GM23338 (cell line): ENCODE measurements at places on chromosomes 1 and 21.
A peak's percentile ranks its signal among the peaks of the same experiment; 100 is the strongest.

GRCh38 chr21:38308532-38309119 is 51.8 kb downstream of the KCNJ15 start:
- no peak for DNase-seq

GRCh38 chr1:89888480-89889322 is 67.9 kb downstream of the LRRC8D start:
- no peak for DNase-seq

DNA sequence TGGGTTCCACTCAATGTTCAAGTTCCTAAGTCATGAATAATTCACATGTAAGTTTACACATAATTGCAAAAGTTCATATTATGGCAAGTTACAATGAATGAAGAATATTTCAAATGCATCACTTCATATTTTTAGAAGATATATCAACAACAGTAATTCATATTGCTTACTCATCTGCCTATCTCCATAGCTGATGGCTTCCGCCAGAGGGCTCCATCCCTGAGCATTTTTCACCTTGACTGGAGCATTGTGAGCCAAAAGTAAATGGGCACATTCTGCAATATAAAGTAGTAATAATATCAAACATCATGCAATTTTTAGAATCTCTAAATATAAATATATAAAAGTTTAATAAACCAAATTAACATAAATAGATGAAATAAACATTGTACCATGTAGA is 29.8 kb downstream of the ANKRD13C start:
- peak; percentile 26 for DNase-seq

- DNase-seq, result no peak
Measured at GRCh38 chr1:109971559-109971958, 13.0 kb upstream of the AHCYL1 start.

DNA sequence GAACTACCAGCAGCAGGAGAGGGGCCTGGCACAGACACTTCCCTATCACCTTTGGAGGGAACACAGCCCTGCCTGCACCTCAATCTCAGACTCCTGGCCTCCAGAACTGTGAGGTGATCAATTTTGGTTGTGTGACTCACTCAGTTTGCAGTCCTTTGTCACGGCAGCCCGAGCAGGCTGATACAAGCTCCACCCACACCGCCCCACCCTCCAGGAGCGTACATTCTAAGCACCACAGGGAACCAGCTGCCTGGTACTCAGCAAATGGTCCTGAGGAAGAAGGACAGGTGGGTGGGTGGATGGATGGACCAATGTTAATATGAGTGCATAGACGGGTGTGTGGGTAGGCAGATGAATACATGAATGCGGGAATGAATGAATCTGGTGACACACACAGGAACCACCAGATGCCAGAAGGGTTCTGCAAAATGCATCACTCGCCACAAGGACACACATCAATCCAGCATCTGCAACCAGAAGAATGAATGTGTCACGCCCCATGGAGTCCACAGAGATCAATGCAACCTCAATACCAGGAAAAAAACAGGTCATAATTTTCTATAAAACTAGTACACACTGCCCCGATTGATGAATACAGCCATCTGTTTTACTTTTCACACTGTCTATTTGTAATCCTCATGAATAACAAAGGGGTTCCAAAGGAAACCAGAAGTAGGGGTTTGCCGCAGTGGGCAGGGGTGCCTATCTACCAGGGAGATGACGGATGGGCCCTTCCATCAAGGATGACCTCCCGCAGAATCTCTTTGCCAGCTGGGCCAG is 284.5 kb downstream of the NPHP4 start:
- no peak for DNase-seq

DNA sequence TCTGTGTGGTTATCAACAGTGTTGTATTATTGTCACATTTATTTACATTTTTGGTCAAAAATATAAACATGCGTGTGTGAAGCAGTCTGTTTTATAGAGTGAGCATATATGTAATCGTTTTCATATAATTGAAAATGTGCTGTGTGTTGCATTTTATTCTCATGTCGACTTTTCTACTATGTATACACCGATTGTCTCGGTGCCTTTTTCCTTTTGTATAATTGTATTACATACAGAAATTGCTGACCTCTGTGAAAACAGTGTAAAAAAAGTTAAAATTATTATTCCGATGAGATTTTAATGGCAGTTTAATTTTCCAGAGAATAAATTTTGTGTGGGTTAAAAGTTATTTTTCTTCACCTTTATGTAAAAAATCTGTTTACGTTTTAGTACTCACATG is 62.4 kb upstream of the SERTAD4 start:
- DNase-seq, result no peak

- DNase-seq, result no peak
Measured at GRCh38 chr1:165364568-165365133, 8.1 kb upstream of the LMX1A start.

- no peak for DNase-seq
Measured at GRCh38 chr21:42527127-42527488, 13.5 kb downstream of the SLC37A1 start.

- no peak for DNase-seq
Measured at GRCh38 chr1:77438236-77438913, 156.6 kb downstream of the AK5 start.

- DNase-seq, result no peak
Measured at GRCh38 chr1:31733389-31734219, 29.8 kb upstream of the COL16A1 start.

- DNase-seq, result no peak
Measured at GRCh38 chr1:26169198-26169554, 413 bp upstream of the C1orf232 start.

GRCh38 chr1:119885903-119886783 is 10.2 kb downstream of the ADAM30 start:
- peak; percentile 77 for DNase-seq

GRCh38 chr1:7278827-7279765 is 492.0 kb upstream of the VAMP3 start:
- DNase-seq, result no peak

- no peak for DNase-seq
Measured at GRCh38 chr1:150132372-150132771, 17.3 kb upstream of the PLEKHO1 start.

DNA sequence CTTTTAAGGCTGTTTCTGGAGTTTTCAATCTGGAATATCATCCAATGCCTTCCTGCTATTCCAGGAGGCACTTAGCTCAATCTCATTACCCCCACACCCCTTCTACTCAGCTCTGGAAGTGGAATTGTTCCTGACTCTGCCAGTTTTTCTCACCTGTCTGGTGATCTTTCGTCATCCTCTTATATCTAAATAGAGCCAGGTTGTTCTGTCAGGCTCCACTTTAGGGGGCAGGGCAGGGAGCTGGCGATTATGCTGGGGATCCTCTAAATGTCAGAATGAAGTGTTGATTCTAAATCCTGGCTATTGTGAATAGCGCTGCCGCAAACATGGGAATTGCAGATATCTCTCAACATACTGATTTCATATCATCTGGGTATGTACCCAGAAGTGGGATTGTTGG is 63.6 kb upstream of the ETV3 start:
- DNase-seq, result no peak

DNA sequence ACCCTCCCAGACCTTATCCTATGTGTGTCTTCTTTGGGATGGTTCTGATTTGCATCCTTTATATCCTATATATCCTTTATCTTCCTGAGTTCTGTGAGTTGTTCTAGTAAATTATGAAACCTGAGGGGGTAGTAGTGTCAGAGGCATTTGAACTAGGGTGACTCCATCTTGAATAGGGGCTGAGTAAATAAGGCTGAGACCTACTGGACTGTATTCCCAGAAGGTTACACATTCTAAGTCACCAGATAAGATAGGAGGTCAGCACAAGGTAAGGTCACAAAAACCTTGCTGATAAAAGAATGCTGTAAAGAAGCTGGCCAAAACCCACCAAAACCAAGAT is 50.6 kb downstream of the SUSD4 start:
- no peak for DNase-seq

GRCh38 chr1:30692201-30692947 is 31.0 kb downstream of the MATN1 start:
- DNase-seq, result no peak

GRCh38 chr1:53025034-53025768 is 36.8 kb upstream of the PODN start:
- no peak for DNase-seq

GRCh38 chr1:11825131-11825530 is 19.1 kb downstream of the CLCN6 start:
- no peak for DNase-seq

GRCh38 chr1:85330711-85331290 is 54.4 kb upstream of the BCL10 start:
- DNase-seq, result no peak

DNA sequence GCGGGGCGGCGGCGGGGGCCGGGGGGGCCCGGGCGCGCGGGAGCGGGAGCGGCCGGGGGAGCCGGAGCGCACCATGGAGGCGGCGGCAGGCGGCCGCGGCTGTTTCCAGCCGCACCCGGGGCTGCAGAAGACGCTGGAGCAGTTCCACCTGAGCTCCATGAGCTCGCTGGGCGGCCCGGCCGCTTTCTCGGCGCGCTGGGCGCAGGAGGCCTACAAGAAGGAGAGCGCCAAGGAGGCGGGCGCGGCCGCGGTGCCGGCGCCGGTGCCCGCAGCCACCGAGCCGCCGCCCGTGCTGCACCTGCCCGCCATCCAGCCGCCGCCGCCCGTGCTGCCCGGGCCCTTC is 546 bp downstream of the SKI start:
- peak; percentile 23 for DNase-seq

DNA sequence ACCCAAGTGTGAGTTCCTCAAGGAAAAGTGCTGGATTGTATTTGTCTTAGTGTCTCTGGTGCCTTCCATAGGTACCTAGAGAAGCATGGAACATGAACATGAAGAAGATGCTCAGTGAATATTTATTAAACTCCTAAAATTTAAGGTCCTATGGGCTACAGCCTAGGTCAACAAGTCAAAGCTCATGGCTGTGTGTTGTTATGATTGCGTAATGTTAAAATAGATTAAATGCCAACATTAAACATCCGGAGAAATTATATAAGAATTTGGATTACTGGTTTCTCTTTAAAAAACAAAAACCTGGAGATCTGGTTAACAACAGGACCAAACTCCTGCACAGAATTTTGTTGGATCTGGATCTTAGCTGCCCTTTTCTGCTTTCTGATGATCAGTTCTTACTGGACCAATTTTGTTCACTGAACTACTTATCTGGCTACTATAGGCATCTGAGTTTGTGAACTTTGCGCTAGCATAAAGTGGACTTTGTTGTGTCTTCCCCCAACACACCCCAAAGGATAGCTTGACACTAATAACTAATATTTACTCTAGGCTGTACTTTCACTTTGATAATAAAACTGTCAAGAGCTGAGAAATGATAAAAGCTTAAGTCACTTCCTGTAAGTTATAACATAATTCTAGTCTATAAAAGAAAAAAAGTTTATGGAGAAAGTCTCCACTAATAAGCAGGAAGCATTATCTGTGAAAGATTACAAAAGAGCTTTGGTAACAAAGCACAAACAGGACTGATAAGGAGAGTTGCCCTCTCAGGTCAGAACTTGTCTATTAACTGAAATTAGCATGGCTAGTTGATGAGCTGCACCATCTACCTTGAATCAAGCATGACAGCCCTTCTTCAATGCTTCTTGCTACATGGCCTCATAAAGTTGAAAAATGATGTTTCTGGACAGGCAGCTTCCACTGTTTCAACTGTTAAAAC is 20.7 kb downstream of the F5 start:
- no peak for DNase-seq

DNA sequence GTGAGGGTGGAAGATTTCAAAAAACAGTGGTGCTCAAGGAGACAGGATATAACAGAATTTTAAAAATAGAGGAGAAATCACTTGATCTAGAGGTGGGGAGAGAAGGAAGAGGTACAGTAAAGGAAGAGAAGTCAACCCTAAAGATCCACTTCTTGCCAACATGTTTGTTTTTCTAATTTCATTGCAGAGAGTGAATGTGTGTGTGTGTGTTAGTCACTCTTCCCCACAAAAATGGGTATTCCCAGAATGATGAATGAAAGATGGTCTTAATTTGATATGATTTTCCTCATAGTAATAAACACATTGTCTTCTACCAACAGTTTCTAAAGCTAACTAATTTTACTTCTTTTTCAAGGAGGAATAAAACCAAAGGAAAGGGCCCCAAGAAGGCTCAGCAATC is 74.2 kb upstream of the NGF start:
- DNase-seq, result no peak

- no peak for DNase-seq
Measured at GRCh38 chr1:25645637-25646400, 29.2 kb downstream of the MAN1C1 start.

- DNase-seq, result no peak
Measured at GRCh38 chr1:42173961-42174735, 9.6 kb upstream of the GUCA2A start.

DNA sequence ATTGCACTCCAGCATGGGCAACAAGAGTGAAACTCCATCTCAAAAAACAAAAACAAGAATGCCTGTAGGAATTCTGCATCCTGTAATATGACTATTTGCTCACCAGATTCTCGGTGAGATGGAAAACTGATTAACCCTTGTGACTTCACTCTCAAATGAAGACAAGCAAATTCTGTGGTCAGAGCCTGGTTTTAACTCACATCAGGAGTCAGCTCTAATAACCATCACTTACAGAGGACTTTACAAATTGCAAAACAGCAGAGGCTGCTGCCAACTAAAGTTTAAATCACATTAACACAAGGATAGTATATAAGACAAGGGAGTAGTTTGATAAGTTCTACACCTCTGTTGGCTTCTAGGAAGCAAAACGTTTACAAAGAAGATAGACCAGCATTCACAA is 35.7 kb upstream of the FAM163A start:
- no peak for DNase-seq

- peak; percentile 57 for DNase-seq
Measured at GRCh38 chr1:11413986-11414391, 65.0 kb upstream of the DISP3 start.

- DNase-seq, result no peak
Measured at GRCh38 chr1:159849626-159850366, 12.7 kb downstream of the VSIG8 start.

DNA sequence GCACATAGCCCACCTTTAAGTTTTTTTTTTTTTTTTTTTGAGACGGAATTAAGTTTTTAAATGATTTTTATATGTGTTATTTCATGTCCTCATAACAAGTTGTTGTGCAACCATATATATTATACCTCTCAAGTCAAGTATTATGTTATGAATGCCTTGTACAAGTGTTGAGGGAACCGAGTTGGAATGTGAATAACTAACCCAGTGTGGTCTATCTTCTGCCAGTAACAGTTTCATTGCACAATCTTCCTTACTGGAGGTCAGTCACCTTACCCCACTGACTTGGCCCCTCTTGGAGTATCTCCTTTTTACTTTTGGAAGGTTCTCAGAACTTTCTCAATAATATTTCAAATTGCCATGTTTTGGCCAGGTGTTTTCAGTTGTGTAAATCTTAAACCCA is 201.9 kb downstream of the CACNA1E start:
- no peak for DNase-seq

GRCh38 chr1:228964178-228965089 is 229.2 kb downstream of the RHOU start:
- DNase-seq, result no peak

DNA sequence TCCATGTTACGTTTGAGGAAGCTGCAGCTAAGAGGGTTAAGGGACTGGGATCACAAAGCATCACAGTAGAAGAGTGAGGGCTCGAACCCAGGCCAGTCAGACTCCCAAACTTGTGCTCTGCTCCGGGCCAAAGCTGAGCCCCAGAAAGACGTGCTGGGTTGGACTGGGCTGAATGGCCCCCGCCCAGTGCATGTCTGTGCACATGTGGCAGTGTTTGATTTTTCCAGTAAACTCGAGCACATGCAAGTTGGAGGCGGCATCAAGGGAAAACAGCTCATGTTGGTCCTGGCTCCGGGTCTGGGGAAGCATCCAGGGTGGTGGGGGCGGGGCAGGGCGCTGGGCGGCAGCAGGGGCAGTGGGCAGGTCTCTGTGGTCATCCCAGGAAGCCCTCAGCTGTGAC is 39.8 kb upstream of the WNT4 start:
- no peak for DNase-seq
